ENCODE measurements at places on chromosomes 5 and 9.
A peak's percentile ranks its signal among the peaks of the same experiment; 100 is the strongest.

- DNase-seq, result no peak
These were observed 75.6 kb downstream of the DMRTA1 start for GRCh38 chr9:22522206-22522740.

GRCh38 chr5:127369796-127370195 lies 79.2 kb downstream of the MEGF10 start:
- peak; percentile 69 for DNase-seq

- no peak for DNase-seq
These were observed 599.3 kb upstream of the TLE4 start for GRCh38 chr9:78972303-78972999.

- DNase-seq, result no peak
These were observed 55.2 kb downstream of the CRB2 start for GRCh38 chr9:123411191-123411590.

- DNase-seq, result no peak
These were observed 54.7 kb upstream of the PRLR start for GRCh38 chr5:35285011-35285410.

DNA sequence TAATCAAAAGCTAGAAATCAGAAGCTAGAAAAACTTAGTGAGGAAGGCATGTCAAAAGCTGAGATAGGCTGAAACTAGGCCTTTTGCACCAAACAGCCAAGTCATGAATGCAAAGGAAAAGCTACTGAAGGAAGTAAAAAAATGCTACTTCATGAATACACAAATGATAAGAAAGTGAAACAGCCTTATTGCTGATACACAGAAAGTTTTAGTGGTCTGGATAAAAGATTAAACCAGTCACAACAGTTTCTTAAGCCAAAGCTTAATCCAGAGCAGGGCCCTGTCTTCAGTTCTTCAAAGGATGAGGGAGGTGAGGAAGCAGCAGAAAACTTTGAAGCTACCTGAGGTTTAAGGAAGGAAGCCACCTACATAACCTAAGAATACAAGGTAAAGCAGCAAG lies 102.5 kb upstream of the SH3GL2 start:
- DNase-seq, result no peak

- no peak for DNase-seq
These were observed 19.8 kb downstream of the CREBRF start for GRCh38 chr5:173075970-173076369.

- no peak for DNase-seq
These were observed 248.4 kb downstream of the PRELID2 start for GRCh38 chr5:145586661-145587307.

GRCh38 chr9:126563556-126563955 lies 50.2 kb upstream of the LMX1B start:
- DNase-seq, result no peak

GRCh38 chr5:33711094-33711679 lies 180.6 kb downstream of the ADAMTS12 start:
- peak; percentile 51 for DNase-seq

DNA sequence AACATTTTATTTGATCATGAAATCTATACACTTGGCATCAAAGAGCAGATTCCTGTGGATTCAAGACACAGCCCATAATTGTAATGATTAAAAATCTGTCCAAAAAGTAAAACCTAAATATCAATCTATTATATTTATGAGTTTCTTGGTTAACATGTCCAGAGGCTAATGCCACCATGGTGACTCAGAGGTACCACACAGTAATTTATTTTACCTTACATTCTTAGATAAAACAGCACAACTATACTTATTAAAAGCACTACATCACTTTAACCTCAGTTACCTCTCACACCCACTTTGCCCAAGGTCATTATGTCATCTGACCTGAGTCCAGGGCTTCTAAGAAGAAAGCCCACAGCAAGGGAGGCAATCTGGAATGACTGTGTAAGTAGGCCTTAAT lies 519.2 kb downstream of the RASEF start:
- DNase-seq, result no peak

DNA sequence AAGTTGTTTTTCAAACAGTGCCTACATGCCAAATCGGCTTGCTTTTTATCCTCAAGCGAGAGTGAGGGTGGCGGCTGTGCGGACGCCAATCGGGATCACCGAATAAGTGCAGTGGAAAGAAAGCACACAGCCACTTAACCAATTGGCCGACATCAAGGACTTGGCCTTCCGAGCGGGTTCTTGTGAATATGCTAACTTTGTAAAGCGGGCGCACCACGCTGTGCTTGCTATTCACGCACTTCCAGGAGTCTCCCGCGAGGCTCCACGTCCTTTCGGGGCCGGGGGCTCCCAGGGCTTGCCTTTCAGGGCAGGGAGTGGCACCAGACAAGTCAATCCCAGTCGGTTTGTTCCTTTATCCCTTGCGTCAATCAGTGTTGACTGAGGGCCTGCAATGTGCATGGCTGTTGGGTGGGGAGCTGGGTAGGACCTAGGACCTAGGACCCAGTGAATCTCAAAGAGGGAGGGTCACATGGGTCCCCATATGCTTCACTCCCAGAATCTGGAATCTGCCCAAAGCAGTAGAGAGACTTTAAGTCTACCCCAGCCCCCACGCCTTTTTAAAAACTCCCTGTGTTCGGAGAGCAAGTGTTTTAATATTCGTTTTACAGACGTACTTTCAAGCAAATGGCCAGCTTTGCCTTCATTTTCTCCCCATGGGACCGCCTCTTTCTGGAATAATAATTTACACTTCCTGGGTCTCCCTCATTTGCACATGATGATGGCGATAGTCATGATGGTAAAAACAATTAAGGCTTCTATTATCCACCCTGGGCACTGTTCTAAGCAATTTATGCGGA lies 2.0 kb upstream of the GCNT4 start:
- peak; percentile 53 for DNase-seq

GRCh38 chr5:154520861-154521453 lies 42.9 kb upstream of the HAND1 start:
- peak; percentile 53 for DNase-seq

GRCh38 chr9:2602704-2603116 lies 18.9 kb upstream of the VLDLR start:
- DNase-seq, result no peak

DNA sequence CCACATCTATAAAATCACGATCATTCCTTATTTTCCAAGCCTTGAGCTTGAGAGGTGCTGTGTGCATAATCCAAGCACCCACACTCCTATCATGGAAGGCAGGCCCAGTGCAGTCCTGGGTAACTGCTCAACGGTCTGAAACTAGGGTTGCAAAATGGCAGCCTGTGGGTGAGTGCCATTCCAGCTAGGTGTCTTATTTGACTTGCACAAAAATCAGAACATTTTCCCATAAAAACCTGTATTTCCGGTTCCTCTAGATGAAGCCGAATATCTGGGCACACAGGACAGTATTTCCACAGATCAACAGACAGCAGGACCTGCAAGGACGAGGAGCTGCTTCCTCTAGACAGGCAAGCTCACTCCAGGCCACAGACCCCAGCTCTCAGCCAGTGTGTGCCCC lies 588.8 kb downstream of the BNC2 start:
- no peak for DNase-seq

All from left hindlimb (tissue), 1 donor.